GM23248 (cell line): ENCODE measurements at places on chromosomes 11 and 22. TPM values are rescaled to one million over a fixed set of nuclear protein-coding genes. Genes with fewer than 3 reads are reported as not detected.

DNA sequence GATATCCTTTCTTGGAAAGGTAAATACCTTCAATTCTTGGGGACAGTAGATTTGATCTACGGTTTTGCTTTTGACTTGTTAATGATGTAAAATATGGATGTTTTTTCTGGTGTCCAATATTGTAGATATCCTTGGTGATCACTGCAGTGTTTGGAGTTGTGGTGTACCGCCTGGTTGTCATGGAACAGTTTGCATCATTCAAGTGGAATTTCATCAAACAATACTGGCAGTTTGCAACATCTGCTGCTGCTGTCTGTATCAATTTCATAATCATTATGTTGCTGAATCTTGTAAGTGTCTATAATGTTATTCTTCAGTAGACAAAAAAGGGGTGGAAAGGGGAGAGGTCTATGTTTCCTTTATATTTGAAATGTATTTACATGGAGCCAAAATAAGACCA lies 27.4 kb upstream of the MUC15 start:
- H3K27ac ChIP-seq, result no peak overlapping the region
- H3K27me3 ChIP-seq, result no peaks in the 10 kb centered on the region
- H3K36me3 ChIP-seq, result no peaks in the 10 kb centered on the region
- no peaks in the 10 kb centered on the region for H3K4me1 ChIP-seq
- no peak overlapping the region for H3K4me3 ChIP-seq

DNA sequence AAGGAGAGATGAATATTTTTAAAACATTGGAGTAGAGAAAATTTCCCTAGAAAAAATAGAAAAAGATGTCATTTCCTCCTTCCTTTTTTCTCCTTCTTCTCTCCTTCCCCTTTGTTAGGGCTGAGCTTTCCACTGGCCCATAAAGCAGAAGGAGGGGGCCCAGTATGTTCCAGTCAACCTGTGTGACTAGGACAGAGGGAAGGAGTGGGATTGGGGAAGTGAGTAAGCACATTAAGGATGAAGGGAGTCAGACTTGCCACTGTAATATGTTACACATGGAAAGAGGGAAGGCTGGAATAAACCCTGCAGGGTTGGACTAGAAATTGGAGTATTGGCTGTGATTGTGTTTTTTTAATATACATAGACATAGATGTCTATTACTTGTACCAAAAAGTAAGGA lies 20.1 kb upstream of the SPINDOC start:
- H3K27ac ChIP-seq, result no peak overlapping the region
- DNase-seq, result no peak
- H3K4me3 ChIP-seq, result no peak overlapping the region
- H3K27me3 ChIP-seq, result no peaks in the 10 kb centered on the region

- H3K36me3 ChIP-seq, result no peaks in the 10 kb centered on the region
- H3K4me1 ChIP-seq, result no peaks in the 10 kb centered on the region
- H3K27me3 ChIP-seq, result no peaks in the 10 kb centered on the region
Observed at GRCh38 chr22:42270176-42270509, 310 bp downstream of the TCF20 start.

DNA sequence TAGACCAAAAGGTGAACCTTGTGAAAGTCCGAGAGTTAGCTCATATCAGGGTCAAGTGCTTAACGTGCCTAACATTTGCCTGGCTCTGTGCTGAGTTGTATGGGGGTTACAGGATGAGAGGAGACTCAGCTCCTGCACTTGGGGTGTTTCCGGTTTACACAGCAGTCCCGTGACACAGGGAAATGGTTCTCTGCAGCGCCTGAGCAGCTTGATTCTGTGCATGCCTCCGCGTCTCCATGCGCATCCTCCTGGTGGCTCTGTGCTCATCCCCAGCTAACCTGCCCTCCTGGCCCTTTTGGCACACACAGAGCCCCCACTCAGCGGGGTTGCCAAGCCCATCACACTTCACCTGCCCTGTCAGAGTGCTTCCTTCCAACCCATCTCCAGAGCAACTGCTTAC lies 238.3 kb upstream of the TBCEL start:
- H3K27ac ChIP-seq, result no peak overlapping the region
- H3K4me3 ChIP-seq, result no peak overlapping the region
- peaks cover 13% of the 10 kb centered on the region; the same call in 1 of the 2 replicates for H3K27me3 ChIP-seq
- no peaks in the 10 kb centered on the region for H3K36me3 ChIP-seq
- DNase-seq, result no peak

DNA sequence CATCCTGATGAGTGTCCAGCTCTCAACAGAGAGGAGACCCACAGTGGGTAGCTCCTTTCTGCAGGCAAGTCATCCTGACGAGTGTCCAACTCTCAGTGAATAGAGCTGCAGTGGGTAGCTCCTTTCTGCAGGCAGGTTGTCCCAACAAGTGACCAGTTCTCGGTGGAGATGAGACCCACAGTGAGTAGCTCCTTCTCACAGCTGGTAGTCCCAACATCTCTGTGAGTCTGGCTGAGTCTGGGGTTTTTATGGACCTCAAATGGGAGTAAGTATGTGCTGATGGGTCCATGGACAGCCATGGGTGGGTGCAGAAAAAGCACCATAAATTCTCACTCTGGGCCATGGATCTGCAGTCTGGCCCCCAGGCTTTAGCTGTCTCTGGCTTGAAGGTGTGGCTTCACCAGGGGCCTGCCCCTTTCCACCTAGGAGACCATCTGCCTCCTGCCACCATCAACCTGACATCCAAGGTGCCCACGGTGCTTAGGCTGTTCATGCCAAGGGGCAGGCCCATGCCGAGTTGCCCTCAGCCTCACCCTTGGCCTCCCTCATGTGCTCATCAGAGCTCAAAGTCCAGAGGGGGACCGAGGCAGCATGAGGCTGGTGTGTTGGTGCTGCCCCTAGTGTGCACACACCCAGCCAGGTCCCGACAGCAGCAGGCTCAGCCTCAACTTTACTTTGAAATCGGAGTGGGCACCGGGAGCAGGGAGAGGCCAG lies 15.3 kb downstream of the NPAT start:
- H3K27ac ChIP-seq, result no peak overlapping the region
- H3K27me3 ChIP-seq, result no peaks in the 10 kb centered on the region
- H3K4me3 ChIP-seq, result no peak overlapping the region

DNA sequence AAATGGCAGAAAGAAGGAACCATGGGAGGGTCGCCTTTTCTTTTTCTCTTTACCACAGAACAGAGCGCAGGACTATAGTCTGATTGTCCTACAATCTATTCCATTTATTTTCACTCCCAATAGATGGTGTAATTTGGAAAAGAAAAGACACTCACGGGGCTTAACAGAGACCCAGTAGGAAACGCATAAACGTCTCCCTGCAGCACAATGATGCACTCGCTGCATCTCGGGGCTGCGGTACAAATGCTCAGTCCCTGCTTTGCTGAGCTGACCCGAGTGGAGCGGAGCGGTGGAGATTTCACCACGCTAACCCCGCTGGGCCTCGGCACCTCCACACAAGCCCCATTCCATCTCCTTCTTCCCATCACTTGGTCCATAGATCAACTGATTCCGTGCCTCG lies 1.5 kb downstream of the FEZ1 start:
- H3K4me1 ChIP-seq, result no peaks in the 10 kb centered on the region
- DNase-seq, result no peak
- H3K4me3 ChIP-seq, result peak overlapping the region; percentile 79
- no peak overlapping the region for H3K27ac ChIP-seq

GRCh38 chr22:44754998-44755397 lies 2.6 kb downstream of the ARHGAP8 start:
- no peak overlapping the region for H3K4me3 ChIP-seq
- DNase-seq, result no peak
- H3K4me1 ChIP-seq, result no peaks in the 10 kb centered on the region
- no peak overlapping the region for H3K27ac ChIP-seq
- H3K36me3 ChIP-seq, result no peaks in the 10 kb centered on the region
- peaks cover 36% of the 10 kb centered on the region for H3K27me3 ChIP-seq

ZNRF3 gene
- 1.8 and 3.9 TPM in 2 replicates for total RNA-seq

C11orf42 gene
- total RNA-seq, result not detected in 2 replicates

OR9I1 gene
- total RNA-seq, result not detected in 2 replicates

SYT7 gene
- 1.5 and 1.9 TPM in 2 replicates for total RNA-seq

HEPACAM gene
- not detected in 2 replicates for total RNA-seq

XNDC1N gene
- 0.38 and 4.6 TPM in 2 replicates for total RNA-seq

DNA sequence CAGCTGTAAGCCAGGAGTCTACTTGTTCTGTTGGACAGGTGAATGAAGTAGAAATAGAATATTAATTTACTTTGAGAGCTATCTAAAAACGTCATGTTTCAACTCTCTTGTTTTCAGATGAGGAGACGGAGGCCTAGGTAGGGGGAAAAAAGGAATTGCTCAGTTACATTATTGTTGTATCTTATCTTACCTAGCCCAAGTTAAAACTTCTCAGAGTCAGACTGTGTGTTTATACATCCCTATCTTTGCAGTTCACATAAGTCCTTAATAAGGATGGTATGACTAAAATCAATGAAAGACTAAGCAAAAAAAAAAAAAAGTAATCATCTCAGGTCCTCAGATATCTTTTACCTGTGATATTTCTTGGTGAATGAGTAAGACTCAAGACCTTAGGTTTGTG lies 62.8 kb downstream of the TEAD1 start:
- no peak overlapping the region for H3K27ac ChIP-seq
- H3K4me3 ChIP-seq, result no peak overlapping the region
- no peak for DNase-seq
- no peaks in the 10 kb centered on the region for H3K27me3 ChIP-seq

GRCh38 chr22:46979506-46979905 lies 217.1 kb downstream of the TBC1D22A start:
- DNase-seq, result no peak
- no peaks in the 10 kb centered on the region for H3K27me3 ChIP-seq
- H3K36me3 ChIP-seq, result no peaks in the 10 kb centered on the region; the same call in 1 of the 2 replicates
- no peak overlapping the region for H3K27ac ChIP-seq

CARD16 gene
- total RNA-seq, result not detected in 2 replicates

RNF214 gene
- 5.8 and 13.9 TPM in 2 replicates for total RNA-seq

GRCh38 chr22:23260645-23261581 lies 80.6 kb downstream of the BCR start:
- no peak overlapping the region for H3K4me3 ChIP-seq
- H3K27ac ChIP-seq, result no peak overlapping the region
- no peaks in the 10 kb centered on the region for H3K27me3 ChIP-seq
- no peak for DNase-seq
- H3K4me1 ChIP-seq, result peaks cover 10% of the 10 kb centered on the region

DNA sequence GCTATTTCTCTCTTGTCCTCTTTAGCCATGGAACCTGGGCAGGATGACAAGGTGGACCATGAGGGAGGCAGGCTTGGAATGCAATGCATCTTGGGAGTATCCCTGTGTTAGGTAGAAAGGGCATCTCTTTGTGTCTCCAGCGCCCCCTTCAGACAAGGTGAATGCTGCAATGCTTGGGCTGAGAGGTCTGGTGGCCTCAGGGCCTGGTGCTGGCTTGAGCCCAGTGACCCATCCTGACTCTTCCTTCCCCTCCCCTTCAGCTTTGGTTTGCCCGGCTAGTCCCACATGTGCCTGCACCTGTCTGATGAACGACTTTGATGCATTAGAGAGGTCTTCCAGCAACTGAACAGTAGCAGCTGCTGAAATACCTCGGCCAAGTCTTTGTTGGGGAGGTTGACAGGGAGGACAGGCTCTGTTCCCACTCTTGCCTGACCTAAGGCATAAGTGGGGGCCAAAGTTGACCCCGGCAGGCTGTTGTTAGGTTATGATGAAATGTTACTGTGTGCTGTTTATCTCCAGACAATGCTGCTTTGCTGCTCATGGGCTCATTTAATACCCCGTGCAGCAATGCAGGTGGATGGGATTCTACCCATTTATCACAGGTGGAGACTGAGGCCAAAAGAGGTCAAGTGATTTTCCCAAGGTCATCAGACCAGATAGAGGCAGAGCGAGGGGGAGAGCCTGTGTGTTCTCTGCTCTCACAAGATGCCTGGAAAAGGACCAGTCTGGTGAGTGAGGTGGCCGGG lies 22.5 kb downstream of the MYO18B start:
- no peaks in the 10 kb centered on the region for H3K36me3 ChIP-seq
- H3K27ac ChIP-seq, result no peak overlapping the region
- no peaks in the 10 kb centered on the region for H3K27me3 ChIP-seq
- no peak for DNase-seq
- peaks cover 4% of the 10 kb centered on the region for H3K4me1 ChIP-seq

DNA sequence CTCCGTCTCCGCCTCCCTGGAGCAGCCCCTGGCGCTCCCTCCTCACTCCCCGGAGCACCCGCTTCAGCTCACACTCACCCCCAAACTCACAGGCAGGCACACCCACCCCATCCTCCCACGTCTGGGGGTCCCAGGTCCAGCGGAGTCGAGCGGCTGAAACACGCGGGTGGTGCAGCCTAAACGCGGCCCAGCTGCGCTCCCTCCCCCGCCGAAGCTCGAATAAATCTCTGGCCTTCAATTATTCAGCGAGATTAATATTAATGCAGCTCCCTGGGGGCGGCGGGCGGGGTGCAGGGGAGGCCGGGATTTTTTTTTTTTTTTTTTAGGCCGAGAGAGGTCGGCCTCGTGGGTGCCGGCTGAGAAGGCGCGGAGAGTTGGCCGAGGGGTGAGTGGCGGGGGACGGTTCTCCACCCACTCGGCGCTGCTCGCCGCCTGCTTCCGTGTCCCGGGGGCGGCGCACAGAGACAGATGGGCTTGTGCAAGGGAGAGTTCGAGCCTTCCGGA lies 524 bp upstream of the SLC1A2 start:
- peak overlapping the region; percentile 73 for H3K4me3 ChIP-seq
- peaks cover 17% of the 10 kb centered on the region for H3K4me1 ChIP-seq
- peak; percentile 52 for DNase-seq

GRCh38 chr22:19383292-19383691 lies 48.2 kb downstream of the HIRA start:
- no peak for DNase-seq
- peaks cover 34% of the 10 kb centered on the region for H3K36me3 ChIP-seq
- no peak overlapping the region for H3K4me3 ChIP-seq
- no peaks in the 10 kb centered on the region for H3K4me1 ChIP-seq
- H3K27ac ChIP-seq, result no peak overlapping the region

DNA sequence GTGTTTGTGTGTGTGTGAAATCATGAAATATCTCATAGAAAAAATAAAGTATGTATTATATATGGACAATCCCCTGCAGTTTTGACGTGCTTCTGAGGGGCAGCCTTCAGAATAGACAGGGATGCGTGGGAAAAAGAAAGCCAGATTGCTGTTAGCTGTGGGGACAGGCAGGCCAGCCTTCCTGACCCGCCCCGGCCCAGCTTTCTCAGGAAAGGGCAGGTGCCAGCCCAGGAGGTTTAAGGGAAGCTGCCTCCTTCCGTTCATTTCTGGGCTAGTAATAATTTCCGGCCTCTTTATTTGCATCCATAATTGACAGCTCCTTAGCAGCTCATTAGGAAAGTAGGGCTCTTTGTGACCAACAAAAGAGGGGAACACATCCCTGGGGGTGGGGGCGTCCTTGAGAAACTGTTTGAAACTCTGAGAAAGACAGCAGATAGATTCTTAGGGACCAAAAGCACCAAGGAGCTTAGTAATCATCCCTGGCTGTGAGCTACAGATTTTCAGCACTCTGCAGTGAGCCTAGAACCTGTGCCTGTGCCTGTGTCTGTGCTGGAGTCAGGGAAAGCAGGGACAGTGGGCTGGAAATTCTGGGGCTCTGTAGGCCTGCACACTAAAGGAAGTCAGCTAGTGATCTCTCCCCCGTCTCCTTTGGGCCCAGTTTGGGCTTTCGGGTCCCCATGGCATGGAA lies 632.9 kb upstream of the CADM1 start:
- no peaks in the 10 kb centered on the region for H3K36me3 ChIP-seq
- H3K4me3 ChIP-seq, result no peak overlapping the region
- no peaks in the 10 kb centered on the region for H3K4me1 ChIP-seq
